Stimulated activated CD4-positive, alpha-beta T cell treated with anti-CD3 and anti-CD28 coated beads, Interleukin-12 subunit alpha, Interleukin-12 subunit beta, amount 100 ng/mL, for 4 hours (primary cell): ENCODE measurements at places on chromosomes 1 and 21.

DNA sequence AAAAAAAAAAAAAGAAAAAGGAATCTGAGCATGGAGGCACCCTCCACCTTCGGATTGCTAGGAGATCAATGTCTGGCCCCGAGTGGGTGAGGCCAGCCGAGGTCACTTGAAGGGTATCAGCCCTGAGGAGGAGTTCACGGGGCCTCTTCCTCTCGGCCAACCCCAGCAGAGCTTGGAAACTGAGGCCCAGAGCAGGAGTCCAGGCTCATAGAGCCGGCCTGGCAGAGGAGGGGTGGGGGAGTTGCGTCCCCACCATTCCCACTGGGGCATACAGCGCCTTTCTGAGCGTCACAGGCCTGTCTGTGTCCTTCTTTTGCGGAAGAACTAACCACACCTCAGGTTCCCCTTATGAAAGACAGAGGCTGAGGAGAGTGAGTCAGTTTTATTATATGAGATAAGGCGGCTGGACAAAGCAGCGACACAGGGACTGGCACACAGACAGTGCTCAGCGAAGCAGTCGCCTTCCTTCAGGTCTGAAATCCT lies 17.1 kb upstream of the EPHA2 start:
- DNase-seq, result no peak

GRCh38 chr1:232769733-232770132 lies 35.5 kb upstream of the MAP10 start:
- no peak for DNase-seq

DNA sequence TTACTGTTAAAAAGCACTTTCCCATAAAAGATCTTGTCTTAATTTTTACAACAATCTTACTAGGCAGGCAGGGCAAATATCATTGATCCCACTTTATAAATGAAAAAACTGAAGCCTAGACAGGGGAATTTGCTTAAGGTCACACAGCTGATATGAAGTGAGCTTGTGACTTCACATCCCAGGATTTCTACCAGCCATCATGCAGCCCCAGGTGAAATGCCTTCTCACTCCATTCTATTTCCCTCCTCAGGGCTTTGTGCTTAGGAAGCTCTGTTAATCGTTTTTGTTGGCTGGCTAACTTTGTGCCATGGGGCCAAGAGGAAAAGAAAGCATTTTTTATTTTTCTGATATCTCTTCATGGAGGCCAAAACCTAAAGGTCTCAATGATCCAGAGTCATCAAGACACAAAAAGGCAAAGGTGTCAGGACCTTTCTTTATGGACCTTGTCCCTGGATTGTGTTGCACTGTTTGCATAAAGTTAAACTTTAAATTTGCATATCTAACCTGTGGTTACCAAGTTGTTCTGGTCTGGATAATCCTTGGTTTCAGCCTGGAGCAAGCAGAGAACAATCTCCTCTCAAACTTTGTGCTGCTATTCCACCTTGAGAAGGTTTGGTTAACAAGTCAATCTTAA lies 44.8 kb upstream of the ZNF326 start:
- DNase-seq, result no peak

DNA sequence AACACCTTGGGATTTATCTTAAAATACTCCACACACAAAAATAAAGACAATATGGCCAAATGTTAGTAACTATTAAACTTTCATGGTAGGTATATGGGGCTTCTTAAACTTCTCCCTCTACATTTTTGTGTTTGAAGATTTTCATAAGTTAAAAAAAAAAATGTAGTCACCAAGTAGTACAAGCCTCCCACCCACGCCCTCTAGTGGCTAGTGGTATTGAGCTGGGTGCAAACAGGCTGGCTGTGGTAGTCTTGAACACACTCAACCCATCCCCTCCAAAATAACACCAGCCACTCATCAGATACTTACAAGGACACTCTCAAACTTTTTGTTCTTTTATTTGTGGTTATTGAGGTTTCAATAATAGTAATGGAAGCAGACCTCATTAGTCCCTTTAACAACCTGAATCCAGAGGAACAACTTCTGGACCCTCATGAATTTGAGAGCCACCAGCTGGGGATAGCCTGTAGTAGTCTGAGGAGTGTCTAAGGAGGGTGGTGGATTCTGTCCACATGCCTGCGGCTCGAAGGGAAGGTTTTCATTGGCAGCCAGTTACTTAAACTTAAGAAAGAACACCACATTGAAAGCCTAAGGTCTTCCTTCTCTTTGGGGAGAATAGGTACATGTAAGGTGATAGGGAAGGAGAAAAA lies 15.6 kb downstream of the RD3 start:
- peak; percentile 65 for DNase-seq

DNA sequence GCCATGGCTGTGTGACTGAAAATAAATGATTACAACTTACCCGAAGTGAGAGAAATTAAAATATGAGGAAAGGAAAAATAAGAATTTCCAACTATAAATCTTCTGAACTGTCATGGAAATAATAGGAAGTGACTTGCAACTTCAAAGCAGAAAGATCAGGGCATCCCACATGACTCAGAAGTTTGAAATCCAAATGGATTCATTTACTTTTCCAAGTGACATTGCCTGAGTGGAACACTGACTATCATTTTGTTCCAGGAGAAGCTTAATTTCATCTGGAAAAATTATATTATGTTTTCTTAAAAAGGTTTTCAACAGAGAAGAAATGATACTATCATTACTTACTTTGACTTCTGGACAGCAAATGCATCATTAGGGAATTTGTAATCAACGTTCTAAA lies 110.8 kb downstream of the GREM2 start:
- DNase-seq, result no peak

DNA sequence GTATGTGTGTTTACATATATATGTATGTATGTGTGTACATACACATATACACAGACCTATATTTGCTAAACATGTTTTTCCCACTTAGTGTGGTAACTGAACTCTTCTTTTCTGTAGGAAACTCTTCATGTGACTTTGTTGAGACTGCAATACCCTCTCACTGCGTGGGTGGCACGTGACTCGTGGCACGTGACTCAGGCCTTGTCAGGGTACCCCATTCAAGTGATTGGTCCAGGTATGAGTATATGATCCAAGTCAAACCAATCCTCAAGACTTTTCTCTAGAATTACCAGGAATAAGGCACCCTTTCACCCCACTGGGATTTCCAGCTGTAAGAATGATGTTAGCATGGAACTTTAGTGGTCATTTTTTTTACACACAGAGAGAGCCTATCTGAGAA lies 149.2 kb upstream of the KCNK2 start:
- no peak for DNase-seq

DNA sequence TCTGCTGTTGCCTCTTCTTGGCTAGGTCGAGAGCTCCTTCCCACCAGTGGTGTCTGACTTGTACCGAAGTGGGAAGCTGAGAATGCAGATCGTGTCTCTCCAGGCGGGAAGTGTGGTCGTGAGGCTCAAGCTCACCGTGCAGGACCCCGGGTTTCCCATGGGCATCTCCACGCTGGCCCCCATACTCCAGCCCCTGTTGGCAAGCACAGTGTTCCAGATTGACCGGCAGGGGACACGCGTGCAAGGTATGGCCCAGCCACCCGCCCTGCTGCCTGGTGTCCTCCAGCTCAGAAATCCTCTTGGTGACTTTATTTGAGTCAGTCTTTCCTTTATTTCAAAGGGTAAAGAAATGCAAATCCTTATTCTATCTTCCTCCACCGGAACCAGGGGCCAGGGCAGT lies 32.7 kb downstream of the UMODL1 start:
- no peak for DNase-seq

- no peak for DNase-seq
These were observed 251.9 kb downstream of the DPYD start for GRCh38 chr1:97668945-97669344.

GRCh38 chr1:172650474-172651193 lies 8.3 kb upstream of the FASLG start:
- DNase-seq, result no peak

GRCh38 chr1:185929776-185930175 lies 195.6 kb downstream of the HMCN1 start:
- no peak for DNase-seq

GRCh38 chr1:192527950-192528349 lies 47.6 kb upstream of the RGS1 start:
- no peak for DNase-seq

GRCh38 chr1:172132836-172133235 lies 287.6 kb upstream of the C1orf105 start:
- DNase-seq, result no peak

GRCh38 chr1:117138106-117138505 lies 16.6 kb upstream of the TRIM45 start:
- DNase-seq, result no peak

DNA sequence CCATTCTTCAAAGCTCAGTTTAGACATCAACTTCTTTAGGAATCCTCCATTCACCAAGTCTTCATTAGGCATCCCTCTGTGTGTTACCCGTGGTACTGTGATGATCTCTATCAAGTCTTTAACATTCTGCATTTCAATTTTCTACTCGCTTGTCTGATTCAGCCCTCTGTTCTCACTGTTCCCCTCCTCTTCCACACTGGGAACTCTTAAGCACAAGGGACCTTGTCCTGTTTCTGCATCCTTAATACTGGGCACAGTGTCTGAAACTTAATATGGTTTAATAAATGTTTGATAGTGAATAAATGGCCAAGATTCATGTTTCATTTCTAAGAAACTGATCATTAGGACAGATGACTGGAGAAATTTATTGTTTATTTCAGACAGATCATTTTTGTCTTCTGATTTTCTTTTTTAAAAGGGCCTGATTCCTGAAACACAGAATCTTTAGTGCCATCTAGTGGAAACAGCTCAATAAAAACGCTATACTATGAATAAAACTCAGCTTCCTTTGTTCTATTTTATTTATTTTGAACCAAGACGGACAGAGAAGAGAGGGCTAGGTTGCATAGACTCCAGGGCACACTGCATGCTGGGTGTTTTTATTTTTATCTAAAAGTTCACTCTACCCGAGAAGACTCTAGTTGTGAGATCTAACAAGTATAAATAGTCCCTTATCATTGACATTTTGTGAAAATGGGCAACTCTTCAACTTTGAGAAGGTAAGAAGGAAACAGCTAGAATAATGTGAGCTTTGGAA lies 7.0 kb upstream of the TRIM45 start:
- DNase-seq, result no peak

DNA sequence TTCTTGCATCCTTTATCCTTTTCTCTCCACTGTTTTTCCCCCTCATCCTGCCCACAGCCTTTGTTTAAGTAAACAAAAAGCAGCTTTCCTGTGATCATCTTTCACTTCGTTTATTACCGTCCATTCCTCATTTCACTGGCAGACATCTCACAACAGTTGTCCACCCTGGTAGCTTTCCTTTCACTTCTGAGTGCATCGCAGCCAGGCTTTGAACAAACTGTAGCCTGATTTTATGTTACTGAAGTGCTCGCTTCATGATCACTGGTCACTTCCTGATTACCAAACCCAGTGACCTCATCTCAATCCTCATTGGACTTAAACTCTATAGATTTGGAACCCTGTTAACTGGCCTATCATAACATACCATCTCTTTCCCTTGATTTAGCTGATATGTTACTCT lies 67.7 kb downstream of the SDCCAG8 start:
- no peak for DNase-seq

GRCh38 chr1:97364086-97364485 lies 556.7 kb downstream of the DPYD start:
- no peak for DNase-seq

DNA sequence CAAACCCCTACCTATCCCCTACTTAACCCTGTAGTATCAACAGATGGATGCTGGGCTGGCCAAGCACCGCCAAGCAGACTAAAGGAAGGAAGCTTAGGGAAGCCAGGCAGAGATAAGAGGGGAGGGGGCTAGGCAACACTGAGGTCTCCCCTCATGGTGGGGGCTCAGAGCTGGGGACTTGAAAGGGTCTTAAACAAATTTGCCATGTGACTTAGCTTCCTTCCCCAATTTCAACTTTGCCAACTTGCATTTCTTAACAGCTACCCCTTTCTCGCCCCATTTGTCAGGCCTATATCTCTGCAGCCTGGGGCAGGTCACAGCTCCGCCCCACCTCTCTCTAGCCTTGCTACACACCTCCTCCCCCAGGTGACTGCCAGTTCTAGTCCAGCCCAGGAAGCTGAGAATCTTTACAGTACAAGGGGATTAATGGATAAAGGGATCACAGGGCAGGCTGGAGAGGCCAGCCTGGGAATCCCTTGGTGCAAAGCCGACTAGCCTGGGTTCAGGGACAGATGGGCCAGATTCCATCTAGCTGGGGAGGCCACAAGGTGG lies 3.4 kb downstream of the KIF21B start:
- DNase-seq, result no peak

- DNase-seq, result no peak
These were observed 92.5 kb downstream of the LACTBL1 start for GRCh38 chr1:22880174-22880601.

DNA sequence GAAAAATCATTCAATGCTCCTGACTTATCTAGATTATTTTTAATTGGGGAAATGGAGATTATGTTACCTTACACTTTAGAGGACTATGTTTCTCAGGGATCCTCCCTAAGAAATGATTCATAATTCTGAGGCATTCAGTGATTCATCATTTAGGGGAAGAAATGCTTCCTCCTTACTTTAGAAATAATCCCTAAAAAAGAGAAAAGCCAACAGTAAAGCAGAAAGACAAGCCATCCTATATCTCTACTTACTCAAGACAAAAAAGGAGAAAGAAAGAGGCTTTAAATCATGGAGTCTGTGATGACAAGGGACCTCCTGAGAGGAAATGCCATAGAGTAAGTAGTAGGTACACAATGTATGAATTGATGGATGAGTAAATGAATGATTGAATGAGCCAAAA lies 137.0 kb downstream of the BRINP2 start:
- DNase-seq, result no peak

- DNase-seq, result no peak
These were observed 694.2 kb downstream of the BRINP3 start for GRCh38 chr1:189783456-189783855.

DNA sequence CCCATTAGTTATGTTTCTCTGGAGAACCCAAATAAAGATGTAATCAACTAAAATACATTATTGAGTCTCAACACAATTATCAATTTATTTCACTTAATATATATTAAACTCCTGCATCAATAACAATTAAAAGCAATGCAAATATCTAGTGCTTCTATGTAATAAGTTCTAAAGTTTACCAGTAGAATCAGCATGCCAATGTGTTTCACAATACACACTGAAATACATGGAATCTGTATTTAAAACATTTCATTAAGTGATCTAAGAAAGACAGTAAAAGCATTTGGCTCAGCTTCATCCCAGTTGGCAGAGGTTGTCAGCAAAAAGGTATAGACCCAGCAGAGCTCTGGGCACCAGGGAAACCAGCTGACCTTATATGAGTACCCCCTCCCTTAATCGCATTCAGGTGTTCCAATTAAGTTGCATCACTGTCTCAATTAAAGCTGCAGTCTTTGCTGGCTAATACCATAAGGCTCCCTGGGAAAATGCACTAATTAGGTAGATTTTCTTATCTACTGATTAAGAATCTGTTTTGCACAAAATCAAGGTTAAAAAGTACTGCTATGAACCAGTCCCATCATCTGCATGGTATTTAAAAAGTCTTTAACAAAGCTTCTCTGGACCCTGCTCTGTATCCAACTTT lies 63.1 kb downstream of the NIBAN1 start:
- DNase-seq, result no peak

- DNase-seq, result no peak
These were observed 47.5 kb downstream of the PCNT start for GRCh38 chr21:46371204-46372013.
